ENCODE measurements at places on chromosomes 1 and 21.

DNA sequence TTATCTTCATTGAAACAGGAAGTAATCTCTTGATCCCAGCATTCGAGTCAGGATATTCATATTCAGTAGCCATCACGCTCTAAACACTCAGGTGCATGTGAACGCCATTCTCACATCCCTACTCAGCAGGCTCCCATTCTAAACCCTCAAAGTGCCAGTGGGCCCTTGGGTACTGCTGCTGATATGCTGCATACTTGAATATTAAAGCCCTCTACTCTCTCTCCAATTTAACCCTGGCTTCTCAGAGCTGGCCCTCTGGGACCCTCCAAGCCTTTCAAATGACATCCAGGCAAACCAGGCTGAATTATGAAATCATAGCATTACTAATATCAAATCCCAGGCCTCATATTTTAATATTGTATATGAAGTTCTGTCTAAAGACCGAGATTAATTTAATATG is 468.2 kb downstream of the NUF2 start:
- no peak for DNase-seq

GRCh38 chr21:35547946-35548774 is 499.1 kb upstream of the RUNX1 start:
- no peak for DNase-seq

GRCh38 chr1:184686540-184686939 is 68.1 kb downstream of the EDEM3 start:
- peak; percentile 93 for DNase-seq

DNA sequence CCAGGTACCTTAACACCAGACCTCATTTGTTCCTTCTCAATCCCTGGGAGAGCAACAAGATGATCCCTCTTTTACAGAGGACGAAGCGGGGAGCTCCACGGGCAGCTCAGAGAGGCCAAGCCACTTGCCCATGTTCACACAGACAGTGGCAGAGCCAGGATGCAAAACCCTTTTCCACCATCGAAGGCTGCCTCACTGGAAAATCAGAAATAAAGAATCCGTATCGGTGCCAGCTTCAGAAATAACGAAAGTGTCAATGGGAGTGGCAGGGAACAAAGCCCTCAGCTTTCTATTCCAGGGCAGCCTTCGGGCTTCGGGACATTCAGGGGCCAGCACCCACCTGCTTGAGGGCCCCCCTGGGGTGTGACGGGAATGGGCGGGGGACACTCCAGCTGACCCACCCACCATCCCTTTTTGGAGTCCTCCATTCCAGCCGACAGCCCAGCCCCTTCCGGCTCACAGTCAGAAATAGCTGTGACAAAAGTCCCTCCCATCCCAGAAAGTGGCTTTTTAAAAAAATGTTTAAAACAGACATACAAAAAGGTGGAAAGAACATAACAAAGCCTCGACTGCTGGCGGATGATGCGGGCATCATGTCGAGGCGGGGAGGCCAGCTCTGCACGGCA is 6.0 kb downstream of the IFFO2 start:
- no peak for DNase-seq

DNA sequence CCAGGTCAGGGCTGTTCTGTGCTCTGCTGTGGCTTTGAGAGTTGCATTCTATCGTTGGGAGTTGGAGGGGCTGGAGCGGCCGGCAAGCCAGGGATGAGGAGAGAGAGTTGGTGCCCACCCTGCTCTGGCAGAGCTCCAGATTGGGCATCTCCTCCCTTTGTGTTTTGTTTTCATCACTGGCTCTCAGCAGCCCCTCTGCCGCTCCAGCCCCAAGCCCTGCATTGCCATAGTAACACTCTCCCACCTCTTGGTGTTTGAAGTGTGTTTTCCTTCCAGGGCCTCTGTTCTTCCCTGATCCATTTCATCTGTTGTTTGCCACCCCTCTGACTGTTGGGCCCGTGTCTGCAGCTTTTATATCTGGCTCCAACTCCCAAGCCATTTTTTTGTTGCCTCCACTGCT is 152.7 kb downstream of the URB2 start:
- DNase-seq: no peak

DNA sequence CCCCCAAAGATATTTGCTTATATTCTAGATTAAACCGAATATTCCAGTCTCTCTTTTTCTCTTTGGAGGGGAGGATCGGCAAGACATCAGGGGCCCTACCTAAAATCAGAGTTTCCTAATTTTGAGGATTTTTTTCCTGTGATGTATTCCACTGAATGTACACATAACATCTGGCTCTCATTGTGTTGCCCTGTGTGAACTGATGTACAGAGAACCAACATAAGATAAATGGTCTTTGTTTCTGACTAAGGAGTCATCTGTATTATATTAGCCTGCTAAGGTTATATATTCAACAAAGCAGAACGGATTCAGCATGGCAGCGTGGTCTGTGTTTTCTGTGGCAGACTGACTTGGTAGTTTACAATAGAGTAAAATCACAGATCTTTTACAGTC is 114.8 kb upstream of the NCAM2 start:
- DNase-seq: no peak

DNA sequence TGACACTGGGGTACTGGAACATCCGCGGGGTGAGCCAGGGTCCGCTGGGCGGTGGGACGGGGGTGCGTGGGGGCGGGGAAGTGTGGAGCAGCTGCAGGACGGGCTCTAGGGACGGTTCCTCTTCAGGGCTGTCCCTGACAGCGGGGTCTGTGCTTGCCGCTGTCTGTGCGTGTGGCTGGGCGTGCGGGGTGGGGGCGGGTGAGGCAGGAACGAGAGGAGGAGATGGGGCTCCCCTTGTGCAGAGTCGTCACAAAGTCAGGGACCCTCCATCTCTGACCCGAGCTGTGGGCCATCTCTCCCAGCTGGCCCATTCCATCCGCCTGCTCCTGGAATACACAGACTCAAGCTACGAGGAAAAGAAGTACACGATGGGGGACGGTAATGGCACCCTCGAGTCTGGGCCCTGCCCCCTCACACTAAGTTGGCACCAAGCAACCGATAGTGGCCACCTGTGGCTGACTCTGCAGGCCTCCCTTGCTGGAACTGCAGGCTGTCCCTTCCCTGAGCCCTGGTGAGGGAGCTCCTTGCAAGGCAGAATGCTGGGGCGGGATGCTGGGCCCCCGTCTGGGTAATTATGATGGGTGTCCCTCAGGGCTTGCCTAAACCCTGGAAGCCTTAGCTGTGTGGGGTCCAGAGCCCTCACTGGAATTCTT is 392 bp downstream of the GSTM2 start:
- no peak for DNase-seq

- DNase-seq: no peak
Observed at GRCh38 chr1:100736746-100737145, 17.2 kb downstream of the VCAM1 start.

GRCh38 chr1:115826628-115827027 is 14.3 kb downstream of the NHLH2 start:
- DNase-seq: no peak

DNA sequence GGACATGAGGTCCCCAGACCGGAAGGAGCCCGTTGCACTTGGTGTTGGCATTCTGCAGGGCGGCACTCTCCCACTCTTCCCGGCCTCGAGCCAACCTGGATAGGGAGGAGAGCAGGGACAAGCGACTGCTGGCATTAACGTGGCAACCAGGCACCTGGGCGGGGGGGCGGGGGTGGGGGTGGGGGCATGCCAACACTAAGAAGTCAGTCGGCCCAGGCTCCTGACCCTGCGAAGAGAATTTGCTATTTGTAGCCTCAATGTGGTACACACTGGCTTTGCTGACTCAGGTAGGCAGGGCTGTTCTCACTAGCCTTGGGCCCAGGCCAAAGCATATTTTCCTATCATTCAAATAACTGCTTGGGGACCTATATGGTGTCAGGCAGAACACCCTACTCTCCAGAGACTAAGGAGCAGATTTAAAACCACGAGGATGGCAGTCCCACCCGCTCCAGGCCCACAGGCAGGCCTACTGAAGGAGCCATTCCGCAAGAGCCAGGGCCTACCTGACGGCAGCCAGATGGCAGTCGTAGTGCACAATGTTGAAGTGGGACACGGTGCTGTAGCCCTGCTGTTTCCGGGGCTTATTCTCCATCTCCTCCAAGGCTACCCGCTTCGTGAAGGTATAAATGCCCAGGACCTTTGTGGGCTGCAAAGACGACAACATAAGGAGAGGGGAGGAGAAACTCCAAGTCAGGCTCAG is 123.7 kb downstream of the UBR4 start:
- no peak for DNase-seq

- no peak for DNase-seq
Observed at GRCh38 chr1:82486468-82486867, 685.7 kb downstream of the ADGRL2 start.

DNA sequence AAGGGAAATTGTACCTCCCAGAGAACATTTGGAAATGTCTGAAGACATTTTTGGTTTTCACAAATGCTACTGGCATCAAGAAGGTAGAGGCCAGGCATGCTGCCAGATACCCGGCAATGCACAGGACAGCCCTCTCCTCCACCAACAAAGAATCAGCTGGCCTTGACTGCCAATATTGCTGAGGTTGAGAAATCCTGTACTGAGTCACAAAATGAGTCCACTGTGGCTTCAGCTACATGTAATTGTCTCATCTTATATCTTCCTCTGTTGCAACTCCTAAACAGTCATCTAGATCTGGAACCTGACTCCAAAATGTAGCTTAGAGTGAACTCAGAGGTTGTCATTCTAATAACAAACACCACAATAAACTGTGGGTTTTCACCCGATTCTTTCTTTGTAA is 327.5 kb upstream of the POGK start:
- peak; percentile 89 for DNase-seq

- DNase-seq: no peak
Observed at GRCh38 chr1:243726806-243727502, 123.1 kb downstream of the AKT3 start.

DNA sequence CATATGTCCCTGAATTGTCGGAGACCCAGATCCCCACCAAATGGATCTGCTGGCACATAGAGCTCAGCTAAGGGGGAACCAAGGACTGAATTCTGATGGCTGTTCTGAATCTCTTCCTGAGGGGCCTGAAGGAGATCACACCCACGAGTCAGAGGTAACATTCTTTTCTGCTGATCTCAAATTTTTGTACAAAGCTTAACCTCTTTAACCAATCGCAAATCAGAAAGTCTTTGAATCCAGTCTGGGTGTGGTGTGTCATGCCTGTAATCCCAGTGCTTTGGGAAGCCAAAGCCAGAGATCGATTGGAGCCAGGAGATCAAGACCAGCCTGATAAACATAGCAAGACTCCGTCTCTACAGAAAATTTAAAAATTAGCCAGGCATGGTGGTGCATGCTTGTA is 62.8 kb upstream of the PRRC2C start:
- no peak for DNase-seq

DNA sequence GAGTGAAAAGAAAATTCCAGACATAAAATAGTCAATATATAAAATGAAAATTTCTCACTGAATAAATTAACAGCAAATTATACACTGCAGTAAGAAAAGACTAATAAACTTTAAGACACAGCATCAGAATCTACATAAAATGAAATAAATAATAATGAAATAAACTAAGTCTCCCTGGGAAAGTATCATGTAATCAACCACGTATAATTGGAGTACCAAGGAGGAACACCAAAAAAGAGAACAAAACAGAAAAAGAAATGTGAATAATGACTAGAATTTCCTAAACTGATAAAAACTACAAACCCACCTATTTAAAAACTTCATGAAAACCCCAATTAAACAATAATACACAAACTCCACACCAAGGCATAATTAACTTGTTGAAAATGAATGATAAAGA is 43.6 kb downstream of the SASS6 start:
- DNase-seq: no peak

DNA sequence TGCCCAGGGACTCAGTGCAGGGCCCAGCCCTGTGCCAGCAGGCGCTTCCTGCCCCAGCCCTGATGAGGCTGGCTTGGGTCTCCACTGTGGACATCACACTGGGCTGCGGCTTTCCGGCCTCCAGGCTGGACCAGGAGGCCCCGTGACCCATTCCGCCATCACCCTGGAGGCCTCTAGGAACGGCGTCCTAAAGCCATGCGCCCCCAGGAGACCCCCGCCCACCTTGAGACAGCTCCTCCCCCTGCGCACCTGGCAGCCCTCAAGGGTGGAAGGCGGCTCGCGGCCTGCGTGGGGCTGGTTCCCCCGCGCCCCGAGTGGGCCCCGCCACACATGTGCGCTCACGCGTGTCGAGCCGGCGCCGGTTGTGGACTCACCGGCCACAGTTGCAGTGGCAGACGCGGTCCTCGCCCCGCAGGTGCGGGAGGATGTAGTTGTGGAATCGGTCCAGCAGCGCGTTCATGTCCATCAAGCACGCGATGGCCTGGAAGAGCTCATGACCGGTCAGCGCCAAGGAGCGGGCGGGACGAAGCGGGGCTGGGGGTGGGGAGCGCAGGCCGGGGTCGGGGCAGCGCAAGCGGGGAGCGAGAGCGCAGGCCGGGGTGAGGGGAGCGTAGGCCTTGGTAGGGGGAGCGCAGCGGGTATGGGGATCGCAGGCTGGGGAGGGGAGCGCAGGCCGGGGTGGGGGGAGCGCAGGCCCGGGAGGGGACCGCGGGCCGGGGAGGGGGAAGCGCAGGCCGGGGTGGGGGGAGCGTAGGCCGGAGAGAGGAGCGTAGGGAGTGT is 924 bp downstream of the TMEM240 start:
- no peak for DNase-seq

GRCh38 chr21:43924421-43925095 is 59.5 kb downstream of the AGPAT3 start:
- DNase-seq: no peak

DNA sequence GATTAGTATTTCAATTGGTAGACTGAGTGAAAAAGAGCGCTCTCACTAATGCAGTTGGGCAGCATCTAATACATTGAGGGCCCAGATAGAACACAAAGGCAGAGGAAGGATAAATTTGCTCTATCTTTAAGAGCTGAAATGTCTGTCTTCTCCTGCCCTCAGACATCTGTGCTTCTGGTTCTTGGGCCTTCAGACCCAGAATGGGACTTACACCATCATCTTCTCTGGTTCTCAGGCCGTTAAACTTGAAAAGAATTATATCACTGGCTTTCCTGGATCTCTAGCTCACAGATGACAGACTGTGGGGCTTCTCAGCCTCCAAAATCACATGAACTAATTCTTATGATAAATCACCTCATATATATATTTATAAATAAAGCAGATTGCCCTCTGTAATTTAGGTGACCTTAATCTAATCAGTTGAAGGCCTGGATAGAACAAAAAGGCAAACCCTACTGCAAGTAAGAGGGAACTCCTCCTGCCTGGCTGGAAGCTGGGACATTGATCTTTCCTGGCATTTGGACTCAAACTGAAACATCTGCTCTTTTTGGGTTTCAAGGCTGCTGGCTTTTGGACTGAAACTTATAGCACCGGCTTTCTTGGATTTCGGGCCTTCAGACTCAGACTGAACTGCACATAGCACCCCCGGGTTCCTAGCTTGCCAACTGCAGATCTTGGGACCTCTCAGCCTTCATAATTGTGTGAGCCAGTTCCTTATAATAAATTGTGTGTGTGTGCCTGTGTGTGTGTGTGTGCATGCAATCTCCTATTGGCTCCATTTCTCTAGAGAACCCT is 390.4 kb upstream of the PLXNA2 start:
- DNase-seq: no peak

- no peak for DNase-seq
Observed at GRCh38 chr1:173758980-173759379, 44.2 kb downstream of the KLHL20 start.

- peak; percentile 78 for DNase-seq
Observed at GRCh38 chr1:45012639-45013278, 705 bp downstream of the UROD start.

GRCh38 chr1:40750451-40750908 is 33.1 kb upstream of the KCNQ4 start:
- DNase-seq: no peak
